ENCODE measurements at places on chromosomes 4 and X.

- DNase-seq, result no peak
Measured at GRCh38 chrX:97102938-97103337, 219.2 kb downstream of the RPA4 start.

GRCh38 chr4:24884902-24885301 is 27.9 kb downstream of the CCDC149 start:
- DNase-seq, result no peak

DNA sequence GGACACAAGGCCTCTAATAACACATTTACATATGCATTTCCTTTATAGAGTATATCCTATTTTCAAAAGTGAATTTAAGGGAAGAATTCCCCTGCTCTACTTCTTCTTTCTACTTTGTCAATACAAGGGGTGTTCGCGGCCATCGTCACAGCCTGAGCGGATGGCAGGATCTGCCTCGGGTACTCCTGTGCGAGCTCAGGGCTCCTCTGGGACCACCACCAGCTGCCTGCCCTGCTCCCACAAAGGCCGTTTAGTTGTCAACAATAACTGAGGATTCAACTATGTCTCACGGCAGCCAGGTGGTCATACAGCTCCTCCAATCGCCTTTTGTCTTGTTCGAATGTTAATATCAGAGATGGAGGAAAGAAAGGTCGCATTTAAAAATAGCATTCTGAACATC is 228.2 kb upstream of the TENM3 start:
- DNase-seq, result no peak

DNA sequence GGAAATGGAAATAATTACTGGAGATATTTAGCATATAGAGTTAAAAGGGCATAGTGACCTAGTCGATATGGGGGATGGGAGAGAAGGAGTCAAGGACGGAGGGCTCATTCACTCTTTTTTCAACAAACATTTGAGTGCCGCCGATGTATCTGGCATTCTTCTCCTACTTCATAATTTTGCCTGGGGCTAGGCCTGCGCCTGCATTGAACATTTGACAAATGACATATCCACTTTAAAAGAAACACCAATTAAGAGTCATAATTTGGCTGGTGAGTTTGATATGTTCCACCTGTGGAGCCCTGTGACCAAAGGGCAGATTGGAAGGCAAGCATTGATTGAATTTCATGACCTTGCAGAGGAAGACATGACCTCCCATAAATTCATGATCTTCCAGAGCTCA is 2.6 kb upstream of the GPC3 start:
- DNase-seq, result no peak

DNA sequence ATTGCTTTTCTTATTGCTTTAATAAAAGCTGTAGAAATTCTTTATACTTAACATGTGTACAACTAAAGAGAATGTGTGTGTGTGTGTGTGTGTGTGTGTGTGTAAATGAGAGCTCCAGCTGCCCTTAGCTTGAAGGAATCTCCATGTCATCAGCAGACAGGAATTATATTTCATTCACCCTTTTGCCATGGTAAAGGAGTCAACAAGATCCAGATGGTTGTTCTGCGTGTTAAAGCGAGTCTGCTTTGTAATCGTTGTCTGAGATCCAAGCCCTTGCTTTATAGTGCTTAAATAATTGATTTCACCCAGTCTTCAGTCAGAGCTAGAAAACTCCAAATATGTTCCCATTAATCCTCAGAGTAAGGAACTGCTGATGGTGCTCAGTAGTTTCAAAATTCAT is 285.5 kb downstream of the PDGFC start:
- DNase-seq, result no peak

DNA sequence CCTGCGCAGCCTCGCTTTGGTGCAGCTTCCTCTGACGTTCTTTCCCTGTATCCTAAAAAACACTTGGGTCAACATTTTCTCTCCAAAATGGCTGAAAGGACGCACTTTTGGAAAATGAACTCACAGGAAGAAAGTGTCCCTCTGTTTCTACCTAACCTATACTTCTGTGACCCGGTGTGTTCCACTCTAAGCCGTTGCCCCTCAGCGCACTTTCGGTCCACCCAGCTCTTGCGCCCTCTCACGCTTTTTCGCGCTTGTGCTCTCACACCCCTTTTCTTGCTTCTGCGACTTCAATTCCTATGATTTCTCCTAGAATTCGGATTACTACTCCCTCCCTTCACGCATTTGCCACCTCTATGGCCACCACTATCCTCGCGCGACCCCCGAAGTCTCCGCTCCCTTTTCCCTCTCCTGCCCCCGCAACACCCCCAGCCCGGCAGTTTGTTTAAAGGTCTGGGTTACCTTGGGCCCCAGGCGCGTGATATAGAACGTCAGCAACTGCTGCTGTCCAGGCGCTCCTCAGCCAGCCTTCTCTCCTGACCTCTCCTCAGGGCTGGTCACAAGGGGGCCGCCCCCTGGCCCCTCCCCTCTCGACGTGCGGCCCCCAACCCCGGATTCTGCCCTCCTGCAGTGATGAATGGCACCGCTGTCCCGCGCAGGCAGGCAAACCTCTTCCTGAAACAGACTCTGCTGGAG is at the start of gene USP51:
Gene USP51, minus strand, starts transcription at position 535 of the 696 bp plus-strand sequence. CDS start 909 bp downstream, outside the sequence.
- no peak for DNase-seq

DNA sequence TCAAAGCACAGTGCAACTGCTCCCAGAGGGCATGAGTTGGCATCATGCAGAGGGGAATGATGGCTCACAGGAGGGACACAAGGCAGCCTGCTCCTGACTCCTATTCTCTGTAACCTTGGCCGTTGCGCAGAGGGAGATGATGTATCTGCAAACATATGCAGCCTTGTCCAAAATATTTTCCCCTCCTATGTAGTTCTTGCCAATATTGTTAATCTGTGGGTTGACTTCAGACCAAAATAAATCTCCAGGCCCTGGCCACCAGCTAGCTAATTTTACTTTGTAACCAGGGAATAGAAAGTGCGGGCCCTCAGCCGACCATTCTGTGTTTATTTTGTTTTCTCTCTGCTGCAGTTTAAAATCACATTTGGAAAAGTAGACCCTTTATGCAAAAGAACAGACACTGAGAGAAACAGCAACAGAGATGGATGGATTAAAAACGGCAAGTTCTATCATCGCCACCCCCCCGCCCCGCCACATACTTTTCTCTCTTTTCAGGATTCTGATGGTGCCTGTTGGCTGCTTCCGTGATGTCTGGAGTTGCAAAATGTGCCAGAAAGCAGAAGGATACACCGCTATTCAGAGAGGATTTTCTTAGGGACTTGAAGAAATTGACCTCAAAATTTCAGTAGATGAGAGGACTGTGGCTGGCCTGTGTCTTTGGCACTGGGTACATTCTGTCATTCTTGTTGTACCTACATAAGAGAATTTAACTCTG is 185.3 kb upstream of the BCOR start:
- no peak for DNase-seq

GRCh38 chr4:185165605-185166063 is 22.6 kb downstream of the SLC25A4 start:
- no peak for DNase-seq

DNA sequence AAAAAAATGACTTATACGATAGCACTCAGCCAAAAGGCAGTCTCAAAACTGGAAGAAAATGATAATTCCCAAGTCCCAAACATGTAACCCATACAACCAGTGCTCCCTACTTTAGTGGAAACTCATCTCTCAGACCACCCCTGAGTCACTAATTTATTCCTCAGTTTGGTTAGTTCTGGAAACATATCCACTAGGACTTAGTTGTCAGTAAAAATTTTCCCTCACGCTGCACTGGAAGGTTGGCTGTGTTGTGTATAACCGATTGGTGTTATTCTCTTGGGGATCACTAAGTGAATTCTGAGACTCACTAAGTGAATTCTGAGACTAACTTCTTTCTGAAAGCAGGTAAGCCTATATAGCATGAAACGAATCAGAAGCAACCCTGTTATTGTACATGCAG is 48.5 kb upstream of the GAB1 start:
- DNase-seq, result no peak

DNA sequence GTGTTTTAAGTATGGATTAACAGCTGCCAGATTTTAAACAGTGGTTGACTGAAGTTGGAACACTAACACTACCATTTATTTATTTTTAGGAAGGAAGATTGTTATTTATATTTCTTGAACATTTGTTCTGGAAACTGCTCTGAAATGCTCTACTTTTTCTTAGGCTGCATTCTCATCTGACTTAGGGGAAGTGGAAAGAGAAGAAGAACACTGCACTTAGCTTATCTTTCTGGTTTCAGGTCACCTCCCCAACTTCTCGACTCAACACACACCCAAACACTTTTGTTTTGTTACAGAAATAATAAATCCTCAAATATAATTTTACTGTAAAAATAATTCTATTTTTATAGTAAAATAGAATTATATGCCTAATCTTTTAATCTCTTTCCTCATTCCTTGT is 18.6 kb downstream of the BLTP1 start:
- DNase-seq, result no peak

GRCh38 chr4:113540859-113541258 is 220.7 kb downstream of the CAMK2D start:
- DNase-seq, result no peak

GRCh38 chr4:3442959-3443749 is 1.4 kb downstream of the HGFAC start:
- DNase-seq, result peak; percentile 64

DNA sequence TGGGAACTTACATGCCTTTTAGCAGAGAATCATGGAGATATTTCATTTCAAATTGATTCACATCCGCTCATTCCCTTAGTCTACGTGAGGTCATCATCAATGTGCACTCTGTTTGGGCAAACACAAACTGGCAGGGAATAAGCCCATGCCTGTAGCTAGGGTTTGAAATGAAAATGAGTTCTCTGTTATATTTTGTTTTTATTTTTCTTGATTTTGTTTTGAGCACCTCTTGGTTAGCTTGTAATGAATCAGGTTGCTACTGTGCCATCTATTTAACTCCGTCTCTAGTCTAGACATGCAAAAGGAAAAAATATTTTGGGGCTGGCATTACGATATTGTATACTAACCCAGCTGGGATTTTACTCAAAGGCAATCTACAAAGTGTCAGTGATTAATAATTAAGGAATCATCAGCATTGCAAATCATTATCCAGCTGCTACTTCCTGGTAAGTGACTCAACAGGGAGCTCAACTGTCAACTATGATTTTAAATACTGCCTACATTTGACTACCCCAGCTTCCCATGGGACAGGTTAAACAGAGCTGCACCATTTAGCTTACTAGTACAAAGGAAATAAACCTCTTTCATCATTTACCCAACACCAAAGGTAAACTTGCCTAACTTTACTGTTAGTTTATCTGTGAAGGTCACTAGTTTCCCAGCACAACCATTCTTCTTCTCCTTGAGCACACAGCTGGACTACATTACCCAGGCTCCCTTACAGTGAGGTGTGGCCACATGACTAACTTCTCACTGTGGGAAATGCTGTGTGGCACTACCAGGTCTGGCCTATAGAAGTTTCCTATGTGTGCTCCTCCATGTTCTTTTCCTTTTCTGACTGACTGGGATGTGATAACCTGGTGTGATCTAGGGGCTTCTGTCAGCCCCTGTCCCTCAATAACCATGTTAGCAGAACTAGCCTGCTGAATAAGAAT is 21.2 kb upstream of the TRPC5OS start:
- no peak for DNase-seq

DNA sequence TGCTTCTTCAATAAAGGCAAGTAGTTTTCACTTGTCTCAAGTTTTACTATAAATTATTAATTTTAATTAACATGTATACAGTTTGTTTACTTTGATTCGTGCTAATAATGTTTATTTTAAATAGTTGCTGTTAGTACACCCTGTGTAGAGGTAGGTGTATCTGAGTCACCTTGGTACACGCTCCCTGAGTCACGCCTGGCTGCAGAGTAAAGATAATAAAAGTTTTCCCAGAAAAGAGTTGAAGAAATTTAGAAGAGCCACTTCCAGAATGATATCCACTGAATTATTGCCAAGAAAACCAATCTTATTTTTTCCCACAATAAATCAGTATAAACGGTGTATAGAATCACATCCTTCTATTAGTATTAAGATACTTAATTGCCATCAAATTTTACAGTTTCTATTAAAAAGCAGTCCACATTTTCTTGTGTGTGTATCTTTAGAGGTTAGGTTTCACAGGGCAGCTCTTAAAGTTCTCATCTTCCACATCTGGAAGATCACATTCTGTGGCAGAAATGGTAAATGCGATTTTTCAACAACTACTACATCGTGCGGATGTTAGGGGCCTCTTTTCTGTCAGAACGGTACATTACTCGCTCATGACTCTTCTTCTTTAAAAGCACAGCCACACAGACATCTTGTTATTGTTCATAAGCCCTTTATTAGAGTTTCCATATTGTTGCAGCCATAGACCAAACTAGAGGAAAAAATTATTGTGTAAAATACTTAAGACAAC is 55.4 kb downstream of the HADH start:
- DNase-seq, result no peak

- DNase-seq, result no peak
Measured at GRCh38 chrX:39245024-39245423, 443.8 kb downstream of the MID1IP1 start.

- DNase-seq, result no peak
Measured at GRCh38 chr4:29336861-29337260, 1383.3 kb upstream of the PCDH7 start.

DNA sequence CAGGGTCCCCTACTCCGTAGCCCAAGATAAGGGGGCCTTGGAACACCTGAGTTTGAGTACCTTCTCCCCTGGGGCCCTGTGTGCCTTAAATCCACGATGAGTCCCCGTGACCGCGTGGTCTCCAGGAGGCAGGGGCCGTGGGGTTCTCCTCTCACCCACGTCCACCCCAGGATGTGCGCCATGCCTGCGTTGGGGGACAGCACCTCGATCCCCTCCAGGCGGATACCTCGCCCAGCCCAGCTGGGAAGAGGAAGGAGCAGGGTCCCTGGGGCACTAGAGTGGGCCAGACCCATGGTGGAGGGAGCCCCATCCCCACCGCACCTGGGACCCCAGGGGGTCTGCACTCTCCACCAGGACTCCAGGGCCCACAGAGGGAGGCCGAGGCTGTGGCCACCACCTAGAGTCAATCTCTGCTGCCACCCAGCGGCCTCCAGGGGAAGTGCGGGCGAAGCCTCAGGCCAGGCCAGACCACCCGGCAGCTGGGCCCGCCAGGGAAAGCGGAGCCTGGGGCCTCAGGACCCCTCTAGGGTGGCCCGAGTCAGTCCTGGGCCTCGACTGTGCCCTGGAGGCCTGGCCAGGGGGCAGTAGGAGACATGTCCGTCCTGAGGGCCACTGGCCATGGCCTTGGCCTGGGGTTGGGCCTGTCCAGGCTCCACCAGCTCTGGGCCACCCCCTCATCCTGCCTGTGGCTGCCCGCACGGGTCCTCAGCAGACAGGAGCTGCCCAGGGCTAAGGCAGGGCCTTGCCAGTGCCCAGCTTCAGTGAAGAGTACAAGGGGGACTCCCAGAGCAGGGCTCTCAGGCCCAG is 55.0 kb downstream of the FAM53A start:
- peak; percentile 63 for DNase-seq

GRCh38 chrX:22053481-22053880 is 21.4 kb downstream of the PHEX start:
- no peak for DNase-seq

DNA sequence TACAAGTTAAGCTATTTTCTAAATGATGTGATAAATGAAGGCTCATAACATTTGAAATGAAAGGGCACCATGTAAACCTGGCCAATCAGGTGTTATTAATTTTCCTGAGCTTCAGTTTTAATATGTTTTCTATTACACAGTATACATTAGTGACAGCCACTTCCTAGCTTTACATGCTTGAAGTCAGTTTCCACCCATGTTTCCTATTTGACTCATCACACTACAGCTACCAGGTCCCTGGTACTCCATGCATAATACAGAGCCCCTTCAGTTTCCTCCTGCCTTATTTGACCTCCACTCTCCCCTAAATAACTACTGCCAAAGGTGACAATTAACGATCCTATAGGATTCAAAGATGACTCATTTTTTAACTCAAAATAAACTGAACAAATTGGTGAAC is 18.3 kb downstream of the ZNF518B start:
- DNase-seq, result no peak
